ENCODE measurements at places on chromosomes 12 and 14. TPM values are rescaled to one million over a fixed set of nuclear protein-coding genes. Genes with fewer than 3 reads are reported as not detected.

DNA sequence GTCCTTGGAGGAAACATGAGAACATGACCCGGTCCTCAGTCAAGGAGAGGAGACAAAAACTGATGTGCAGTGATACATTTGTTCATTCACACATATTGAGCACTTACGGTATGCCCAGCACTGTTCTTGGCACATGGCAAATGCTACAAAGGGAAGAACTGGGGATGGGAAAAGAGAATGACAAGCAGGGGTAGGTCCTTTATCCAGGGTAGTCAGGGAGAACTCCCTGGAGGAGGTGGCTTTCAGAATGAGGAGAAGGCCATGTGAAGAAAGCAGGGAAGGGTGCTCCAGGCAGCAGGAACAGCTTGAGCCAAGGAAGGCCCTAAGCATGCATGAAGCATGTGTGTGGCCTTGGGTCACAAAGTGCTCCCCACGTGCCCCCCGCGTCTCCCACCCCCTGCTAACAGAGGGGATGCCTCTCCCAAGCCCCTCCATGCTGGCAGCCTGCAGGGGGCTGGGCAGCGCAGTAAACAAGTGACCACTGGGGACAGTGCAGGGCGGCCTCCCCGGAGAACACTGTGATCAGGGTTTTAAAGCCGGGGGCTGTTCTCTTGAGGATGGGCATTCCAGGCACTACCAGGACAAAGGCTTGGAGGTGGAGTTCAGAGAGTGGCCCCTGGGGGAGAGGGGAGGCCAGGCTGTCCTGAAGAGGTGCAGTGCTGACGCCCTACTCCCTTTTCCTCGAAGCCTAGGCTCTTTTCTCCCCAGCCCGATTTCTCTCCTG lies 71.0 kb downstream of the PHETA1 start:
- no peak for DNase-seq
- H3K36me3 ChIP-seq, result no peaks in the 10 kb centered on the region
- no peaks in the 10 kb centered on the region for H3K4me1 ChIP-seq
- no peak overlapping the region for H3K27ac ChIP-seq

DNA sequence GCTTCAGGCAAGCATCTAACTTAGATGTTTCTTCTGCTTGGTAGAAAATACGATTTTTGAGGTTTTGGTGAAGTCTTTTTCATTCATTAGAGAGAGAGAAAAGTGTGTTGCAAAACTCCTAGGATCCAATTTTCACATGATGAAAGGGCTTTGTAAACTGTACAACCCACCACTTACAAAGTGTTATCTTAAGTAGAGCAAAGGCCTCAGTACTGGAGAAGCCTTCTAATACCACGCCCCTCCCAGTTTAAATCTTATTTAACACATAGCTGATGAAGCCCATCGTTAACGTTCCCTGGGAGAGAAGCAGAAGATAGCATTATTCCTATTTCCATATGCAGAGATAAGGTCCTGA lies 869 bp downstream of the APOLD1 start:
- DNase-seq, result no peak
- H3K4me3 ChIP-seq, result no peak overlapping the region
- peaks cover 3% of the 10 kb centered on the region for H3K4me1 ChIP-seq
- H3K27me3 ChIP-seq, result no peaks in the 10 kb centered on the region

- no peaks in the 10 kb centered on the region for H3K36me3 ChIP-seq
- H3K27ac ChIP-seq, result no peak overlapping the region
- DNase-seq, result no peak
- no peaks in the 10 kb centered on the region for H3K4me1 ChIP-seq
These were observed 77.5 kb downstream of the PHLDA1 start for GRCh38 chr12:75954041-75954440.

DNA sequence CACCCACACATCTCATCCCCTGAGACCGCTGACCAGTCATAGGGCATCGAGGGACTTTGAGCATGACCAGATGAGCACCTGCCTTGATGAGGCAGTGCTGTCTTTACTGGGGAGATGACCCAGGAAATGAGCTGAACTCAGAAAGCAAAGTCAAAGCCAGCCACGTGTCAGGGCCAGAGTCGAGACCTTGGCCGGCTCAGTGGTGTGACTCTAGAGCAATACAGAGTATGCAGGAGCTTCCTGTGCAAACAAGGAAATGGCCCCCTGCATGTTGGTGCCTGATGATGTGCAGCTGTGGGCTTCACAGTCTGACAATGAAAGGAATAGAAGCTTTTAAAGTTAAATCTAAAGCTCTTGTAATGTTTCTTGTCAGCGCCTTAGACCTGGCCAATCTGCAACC lies 332.9 kb downstream of the PCNX1 start:
- H3K36me3 ChIP-seq, result no peaks in the 10 kb centered on the region
- H3K4me1 ChIP-seq, result peaks cover 9% of the 10 kb centered on the region
- no peaks in the 10 kb centered on the region for H3K27me3 ChIP-seq
- no peak overlapping the region for H3K4me3 ChIP-seq
- DNase-seq, result no peak

DNA sequence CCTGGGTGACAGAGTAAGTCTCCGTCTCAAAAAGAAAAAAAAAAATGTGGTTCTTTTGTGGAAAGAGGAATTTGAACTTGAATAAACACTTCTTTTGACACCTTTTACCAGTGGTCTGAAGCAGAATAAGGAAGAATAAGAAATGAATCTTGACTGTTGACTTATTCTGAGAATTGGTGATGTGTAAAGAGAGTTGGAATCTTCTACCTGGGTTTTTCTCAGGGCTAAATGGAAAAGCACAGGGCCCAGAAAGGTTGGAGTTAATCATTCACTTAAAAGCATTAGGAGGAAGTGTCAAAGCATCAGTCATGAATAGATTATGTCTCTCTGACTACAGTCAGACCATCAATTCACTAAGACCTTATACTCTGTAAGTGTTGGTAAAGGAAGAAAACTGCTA lies 13.9 kb downstream of the PNMA1 start:
- H3K27me3 ChIP-seq, result no peaks in the 10 kb centered on the region
- no peaks in the 10 kb centered on the region for H3K4me1 ChIP-seq
- H3K27ac ChIP-seq, result no peak overlapping the region
- DNase-seq, result no peak
- H3K4me3 ChIP-seq, result no peak overlapping the region

Gene MYRFL
- total RNA-seq, result 0.36 TPM

Gene AQP2
- total RNA-seq, result 0.21 TPM

Gene PMCH
- not detected for total RNA-seq

Gene ZBTB42
- 4.7 TPM for total RNA-seq

Gene TMEM117
- 5.9 TPM for total RNA-seq

Gene FITM1
- 0.71 TPM for total RNA-seq

Gene HOXC11
- total RNA-seq, result 4.1 TPM

Gene MSRB3
- 298 TPM for total RNA-seq

Gene P2RX2
- 0.27 TPM for total RNA-seq

Measured in aorta (tissue), 5 donors.